ENCODE measurements at places on chromosomes 1 and 21. TPM values are rescaled to one million over a fixed set of nuclear protein-coding genes. Genes with fewer than 3 reads are reported as not detected.
A peak's percentile ranks its signal among the peaks of the same experiment; 100 is the strongest.

The USP25 gene
- polyA plus RNA-seq = 31.5 TPM

DNA sequence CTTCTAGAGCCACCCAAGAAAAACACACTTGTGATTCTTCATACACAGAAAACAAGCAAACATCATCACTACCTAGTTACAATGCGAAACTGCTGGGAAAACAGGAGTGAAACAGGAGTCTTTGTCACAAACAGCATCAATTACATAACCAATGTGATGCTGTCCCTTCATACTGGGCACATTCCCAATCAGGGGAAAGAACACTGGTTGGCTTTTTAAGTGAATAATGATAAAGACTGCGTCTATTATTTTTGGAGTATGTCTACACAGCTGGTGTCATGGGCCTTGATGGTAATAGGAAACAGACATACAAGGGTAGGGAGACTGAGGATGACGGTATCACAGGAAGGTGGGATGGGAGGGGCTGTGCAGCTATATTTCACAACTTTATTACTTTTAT is 43.3 kb downstream of the SIPA1L2 start:
- no peak for DNase-seq

The SLC25A34 gene
- 8.1 TPM for polyA plus RNA-seq

The MYBPH gene
- 0.07 TPM for polyA plus RNA-seq

DNA sequence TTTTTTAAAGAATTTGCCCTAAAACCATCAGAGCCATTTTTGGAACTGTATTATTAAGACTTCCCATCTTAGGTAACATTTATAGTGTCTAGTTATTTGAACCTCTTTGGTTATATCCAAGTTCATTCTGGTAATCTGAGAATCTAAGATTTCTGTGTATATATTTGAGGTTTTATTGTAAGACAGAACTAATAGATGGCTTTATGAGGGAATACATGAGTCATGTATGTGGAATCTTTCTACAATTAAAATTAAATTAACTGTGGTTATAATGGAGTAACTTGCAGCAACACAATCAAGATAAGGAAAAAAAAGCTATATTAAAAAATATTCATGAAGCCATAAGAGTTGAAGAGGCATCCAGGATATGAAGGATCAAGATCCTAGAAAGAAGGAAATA is 92.1 kb downstream of the UBE2U start:
- no peak for DNase-seq

DNA sequence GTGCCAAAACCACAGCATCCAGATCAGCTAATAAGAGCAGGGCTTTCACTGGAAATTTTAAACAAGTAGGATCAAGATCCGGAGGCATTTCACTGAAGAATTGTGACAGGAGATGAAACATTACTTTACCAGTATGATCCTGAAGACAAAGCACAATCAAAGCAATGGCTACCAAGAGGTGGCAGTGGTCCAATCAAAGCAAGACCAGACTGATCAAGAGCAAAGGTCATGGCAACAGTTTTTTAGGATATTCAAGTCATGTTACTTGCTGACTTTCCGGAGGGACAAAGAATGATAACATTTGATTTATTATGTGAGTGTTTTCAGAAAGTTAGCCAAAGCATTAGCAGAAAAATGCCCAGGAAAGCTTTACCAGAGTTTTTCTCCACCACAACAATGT is 8.2 kb downstream of the ZSWIM5 start:
- no peak for DNase-seq

GRCh38 chr1:11362547-11363021 is 89.6 kb downstream of the UBIAD1 start:
- no peak for DNase-seq

- DNase-seq = peak; percentile 96
These were observed 8.0 kb upstream of the NAV1 start for GRCh38 chr1:201530741-201531531.

The RCSD1 gene
- polyA plus RNA-seq = 27.1 TPM

The KCNK2 gene
- polyA plus RNA-seq = 0.14 TPM

GRCh38 chr1:231390071-231390470 is 32.0 kb downstream of the EGLN1 start:
- no peak for DNase-seq

- no peak for DNase-seq
These were observed 628.7 kb downstream of the LMO4 start for GRCh38 chr1:87957331-87957730.

GRCh38 chr1:58805716-58806571 is 22.1 kb upstream of the JUN start:
- no peak for DNase-seq

The PGM1 gene
- 96.2 TPM for polyA plus RNA-seq

DNA sequence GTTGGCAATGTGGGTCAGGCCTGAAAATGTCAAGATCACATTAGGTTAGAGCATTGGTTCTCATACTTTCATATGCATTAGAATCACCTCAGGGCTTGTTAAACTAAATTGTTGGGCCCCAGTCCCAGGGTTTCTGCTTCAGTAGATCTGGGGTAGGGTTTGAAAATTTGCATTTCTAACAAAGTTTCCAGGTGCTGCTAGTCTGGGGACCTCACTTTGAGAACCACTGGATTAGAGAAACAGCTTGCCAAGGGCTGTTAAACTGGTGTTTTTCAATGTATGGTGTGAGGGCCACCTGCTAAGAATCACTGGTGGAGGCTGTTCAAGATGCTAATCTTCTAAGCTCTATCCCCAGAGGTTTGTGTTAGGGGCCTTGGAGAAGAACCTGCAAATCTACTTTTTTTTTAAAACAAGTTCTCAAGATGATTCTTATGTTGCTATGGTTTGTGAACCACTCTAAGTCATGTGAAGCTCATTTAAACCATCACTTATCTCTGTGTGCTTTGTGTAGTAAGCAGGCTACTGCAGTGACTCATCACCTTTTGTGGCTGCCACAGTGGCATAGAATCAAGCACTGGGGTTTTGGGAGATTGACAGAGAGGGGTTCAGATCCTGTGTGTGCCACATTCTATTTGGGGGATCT is 152.2 kb downstream of the S1PR1 start:
- no peak for DNase-seq

DNA sequence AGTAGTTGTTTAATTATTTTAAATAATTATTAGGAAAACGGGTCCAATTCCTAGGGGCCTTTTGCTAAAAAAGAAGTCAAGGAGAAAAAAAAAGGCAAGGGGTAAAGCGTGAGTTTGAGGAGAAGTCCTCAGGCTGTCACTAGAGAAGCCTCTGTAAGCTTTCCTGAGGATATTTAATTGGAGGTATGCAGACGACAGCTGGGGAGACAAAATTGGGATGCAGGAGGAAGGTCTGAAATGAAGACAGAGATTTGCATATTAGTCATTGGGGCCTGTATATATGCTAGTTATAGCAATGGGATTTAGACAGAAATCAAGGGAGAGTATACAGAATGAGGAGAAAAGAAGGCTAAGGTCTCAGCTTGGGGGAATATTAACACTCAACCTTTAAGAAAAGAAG is 8.6 kb downstream of the ATP6V1G3 start:
- no peak for DNase-seq

- no peak for DNase-seq
These were observed 65.6 kb downstream of the KCNJ15 start for GRCh38 chr21:38322311-38322950.

DNA sequence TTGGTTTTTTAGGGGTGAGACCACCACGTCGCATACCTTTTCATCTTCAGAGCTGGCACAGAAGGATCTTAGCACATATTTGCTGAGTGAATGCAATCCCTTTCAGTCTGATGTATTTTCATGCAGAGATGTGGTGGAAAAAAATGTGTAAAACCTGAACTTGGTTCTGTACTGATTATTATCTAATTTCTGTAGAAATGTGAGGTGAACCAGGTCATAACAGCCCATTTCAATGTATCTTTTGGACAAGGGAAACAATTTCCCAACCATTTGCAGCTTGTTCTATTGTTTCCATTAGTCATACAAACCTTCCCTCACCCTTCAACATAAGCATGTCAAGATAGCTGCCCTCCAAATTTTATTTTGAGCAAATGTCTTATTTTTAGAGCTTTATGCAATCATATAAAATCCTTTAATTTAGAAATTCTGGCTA is 46.8 kb upstream of the RUNX1 start:
- no peak for DNase-seq

- DNase-seq = no peak
These were observed 109.8 kb downstream of the ETS2 start for GRCh38 chr21:38915546-38915945.

- DNase-seq = no peak
These were observed 1.4 kb downstream of the CXADR start for GRCh38 chr21:17514124-17514845.

GRCh38 chr1:77983997-77984355 is 5.1 kb upstream of the FUBP1 start:
- DNase-seq = no peak

GRCh38 chr1:209780268-209780667 is 4.1 kb downstream of the C1orf74 start:
- no peak for DNase-seq

GRCh38 chr1:17214876-17215544 is 10.1 kb downstream of the PADI1 start:
- DNase-seq = no peak

DNA sequence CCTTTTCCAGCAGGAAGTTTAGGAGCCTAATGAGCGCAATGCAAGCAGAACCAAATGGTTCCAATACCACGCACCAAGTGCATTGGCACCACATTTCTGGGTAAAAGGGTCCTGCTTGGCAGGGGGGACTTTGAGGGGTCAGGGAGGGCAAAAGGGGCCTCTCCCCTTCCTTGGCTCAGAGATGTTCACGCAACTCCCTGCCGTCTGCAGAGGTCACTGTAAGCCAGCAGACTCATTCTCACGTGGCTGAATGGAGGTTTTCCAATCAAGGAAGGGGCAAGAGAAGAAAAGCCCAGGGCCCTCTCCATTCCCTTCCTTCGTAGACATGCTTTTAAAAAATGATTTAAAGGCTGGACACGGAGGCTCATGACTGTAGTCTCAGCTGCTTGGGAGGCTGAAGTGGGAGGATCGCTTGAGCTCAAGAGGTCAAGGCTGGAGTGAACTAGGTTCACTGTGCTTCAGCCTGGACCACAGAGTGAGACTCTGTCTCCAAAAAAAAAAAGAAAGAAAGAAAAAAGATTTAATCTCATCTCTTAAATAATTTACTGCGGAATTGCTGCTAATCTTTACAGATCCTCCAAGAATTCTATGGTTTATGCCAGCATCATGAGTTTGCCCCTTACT is 80.3 kb downstream of the RUNX3 start:
- no peak for DNase-seq

DNA sequence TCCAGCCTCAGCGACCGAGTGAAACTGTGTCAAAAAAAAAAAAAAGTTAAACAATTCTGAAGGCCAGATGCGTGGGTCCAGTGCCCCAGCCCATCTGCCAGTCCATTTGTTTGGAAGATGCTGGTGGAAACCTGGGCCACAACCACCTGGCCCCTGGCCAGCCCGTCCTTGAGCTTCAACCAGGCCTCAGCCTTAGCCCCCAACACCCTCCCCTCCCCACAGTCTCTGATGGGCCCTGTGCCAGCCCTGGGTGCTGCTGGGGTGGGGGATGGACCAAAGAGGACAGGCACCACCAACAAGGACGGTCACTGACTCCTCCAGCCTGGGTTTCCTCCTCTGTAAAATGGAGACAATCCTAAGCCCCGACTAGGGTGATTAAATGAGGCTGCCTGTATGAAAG is 19.6 kb upstream of the PLEKHG5 start:
- DNase-seq = no peak

GRCh38 chr1:1922956-1923833 is 4.1 kb upstream of the TMEM52 start:
- peak; percentile 52 for DNase-seq

DNA sequence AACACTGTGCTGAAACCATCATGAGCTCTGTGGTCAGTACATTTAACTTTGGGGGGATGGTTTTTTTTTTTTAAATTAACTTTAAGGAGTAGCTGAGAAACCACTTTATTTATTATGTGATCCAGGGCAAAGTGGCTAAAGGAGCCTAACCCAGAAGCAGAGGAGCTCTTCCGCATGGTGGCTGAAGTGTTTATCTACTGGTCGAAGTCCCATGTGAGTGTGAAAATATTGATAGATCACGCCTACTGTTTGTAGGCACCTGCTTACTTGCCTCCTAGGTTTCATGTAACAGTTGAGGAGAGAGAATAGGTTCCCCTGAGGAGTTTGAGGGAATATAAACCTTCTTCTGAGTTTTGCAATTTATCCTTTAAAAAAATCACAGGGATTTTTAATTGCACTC is 181.4 kb downstream of the ZP4 start:
- DNase-seq = no peak

DNA sequence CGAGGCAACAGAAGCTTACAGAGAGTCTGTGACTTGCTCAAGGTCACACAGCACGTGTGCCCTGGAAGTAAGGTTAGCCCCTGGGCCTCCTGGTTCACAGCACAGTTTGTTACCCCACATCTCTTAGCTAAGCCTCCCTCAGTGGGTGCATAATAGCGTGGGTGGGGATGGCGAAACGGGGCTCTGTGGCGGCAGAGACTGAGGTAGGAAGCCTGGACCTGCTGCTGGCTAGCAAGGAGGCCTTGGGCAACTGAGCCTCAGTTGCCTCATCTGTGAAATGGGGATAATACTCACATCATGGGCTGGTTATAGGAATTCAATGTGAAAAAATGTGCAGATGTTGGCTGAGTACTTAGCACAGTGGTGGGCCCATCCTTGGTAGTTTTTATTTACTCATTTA is 596 bp downstream of the PADI4 start:
- DNase-seq = no peak
